NCI-H460 (cell line): ENCODE measurements at places on chromosomes 5 and 9.

DNA sequence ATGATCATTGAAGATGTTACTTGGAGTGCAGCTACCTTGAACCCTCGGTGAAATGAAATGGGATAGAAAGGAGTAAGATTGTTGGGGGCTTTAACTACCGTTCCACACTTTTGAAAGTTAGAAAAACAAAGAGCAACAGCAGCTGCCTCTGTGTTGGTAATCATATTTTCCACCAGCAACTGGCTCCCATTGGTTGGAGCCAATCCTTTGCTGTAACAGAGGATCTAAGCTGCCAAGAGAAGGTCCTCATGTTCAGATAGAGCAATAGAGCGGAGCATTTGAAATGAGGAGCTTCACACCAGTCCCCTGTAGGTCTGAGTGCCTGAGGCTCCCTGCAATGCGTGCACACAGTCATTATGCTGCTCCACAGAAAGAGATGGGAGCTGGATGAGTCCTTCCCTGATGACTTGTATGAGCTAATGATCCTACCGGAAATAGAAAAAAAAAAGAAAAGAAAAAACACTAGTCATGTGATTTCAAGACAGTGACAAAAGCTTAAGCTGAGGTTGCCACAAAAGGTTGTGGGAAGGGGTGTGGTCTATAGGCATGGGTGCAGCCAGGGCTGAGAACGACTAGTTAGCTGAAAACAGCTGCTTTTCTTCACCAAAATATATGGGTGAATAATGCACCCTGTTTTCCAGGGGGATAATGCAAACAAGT lies 300.7 kb downstream of the MLLT3 start:
- DNase-seq, result no peak

- DNase-seq, result no peak
These were observed 51.9 kb upstream of the SH3PXD2B start for GRCh38 chr5:172506251-172506650.

GRCh38 chr9:111843971-111844370 lies 49.2 kb upstream of the SHOC1 start:
- DNase-seq, result no peak

DNA sequence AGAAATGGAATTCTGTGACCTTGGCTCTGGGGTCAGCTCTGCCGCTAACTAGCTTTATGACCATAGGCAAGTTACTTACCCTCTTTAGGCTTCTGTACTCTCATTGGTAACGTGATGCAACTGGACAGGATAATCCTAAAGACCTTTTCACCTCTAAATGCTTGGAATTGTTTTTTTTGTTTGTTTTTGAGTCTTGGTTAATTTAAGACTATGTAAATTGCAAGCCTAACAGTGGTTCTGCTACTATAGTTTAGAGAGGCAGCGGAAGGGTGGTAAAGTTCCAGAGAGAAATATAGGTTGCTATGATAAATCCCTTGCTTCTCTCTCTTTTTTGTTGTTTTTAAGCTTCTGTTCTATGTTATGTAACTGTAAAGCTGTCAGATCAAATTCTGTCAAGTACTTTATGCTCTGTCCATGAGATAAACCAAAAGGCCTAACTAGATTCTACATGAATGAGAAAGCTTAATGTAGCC lies 17.6 kb downstream of the FAM169A start:
- no peak for DNase-seq

GRCh38 chr5:111237470-111237869 lies 13.3 kb downstream of the CAMK4 start:
- DNase-seq, result no peak

GRCh38 chr5:140295414-140295813 lies 7.5 kb downstream of the PFDN1 start:
- peak; percentile 48 for DNase-seq

GRCh38 chr9:130487500-130487899 lies 42.7 kb downstream of the ASS1 start:
- no peak for DNase-seq

- no peak for DNase-seq
These were observed 376.0 kb downstream of the ICE1 start for GRCh38 chr5:5798462-5798861.

DNA sequence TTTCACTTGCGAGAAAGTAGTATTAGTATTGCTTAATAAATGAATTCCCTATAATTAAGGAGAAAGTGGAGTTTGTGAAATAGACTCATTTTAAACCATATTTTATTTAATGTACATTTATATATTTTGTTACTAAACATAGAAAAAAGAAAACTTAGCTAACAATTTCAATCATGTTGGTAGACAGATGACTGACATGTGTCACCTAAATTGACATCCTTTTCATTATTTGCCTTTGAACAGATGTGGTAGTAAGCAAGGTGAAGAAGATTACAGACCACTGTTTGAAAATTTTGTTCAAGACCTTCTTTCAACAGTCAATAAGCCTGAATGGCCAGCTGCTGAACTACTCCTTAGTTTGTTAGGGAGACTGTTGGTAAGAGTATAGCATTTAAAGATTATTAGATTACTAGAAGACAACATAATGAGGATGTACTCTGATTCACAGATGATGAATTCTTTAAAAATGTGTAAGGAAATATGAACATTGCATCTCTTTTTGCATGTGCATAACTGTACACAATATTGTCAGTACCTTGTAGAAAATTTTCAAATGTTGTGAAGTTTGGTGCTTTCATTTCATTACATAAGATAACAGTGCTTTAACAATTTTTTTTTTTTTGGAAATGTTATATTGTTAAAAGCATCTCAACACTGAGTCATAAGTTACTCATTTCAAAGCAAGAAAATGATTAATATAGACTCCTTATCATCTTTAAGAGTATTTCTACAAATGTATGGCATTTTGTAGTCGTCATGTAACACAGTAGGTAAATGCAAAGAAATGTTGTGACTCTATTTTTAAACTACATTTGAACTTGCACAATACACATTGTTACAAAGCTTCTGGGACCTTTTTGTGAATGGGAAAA lies 139.5 kb downstream of the NIPBL start:
- no peak for DNase-seq

- DNase-seq, result no peak
These were observed 98.2 kb downstream of the NDFIP1 start for GRCh38 chr5:142206801-142207200.

GRCh38 chr5:3931976-3932375 lies 336.3 kb downstream of the IRX1 start:
- no peak for DNase-seq
